Uterus (tissue), 4 donors: ENCODE measurements at places on chromosomes 11 and 22. TPM values are rescaled to one million over a fixed set of nuclear protein-coding genes. Genes with fewer than 3 reads are reported as not detected.

- no peak for DNase-seq
These were observed 2.9 kb downstream of the LMF2 start for GRCh38 chr22:50504369-50505211.

DNA sequence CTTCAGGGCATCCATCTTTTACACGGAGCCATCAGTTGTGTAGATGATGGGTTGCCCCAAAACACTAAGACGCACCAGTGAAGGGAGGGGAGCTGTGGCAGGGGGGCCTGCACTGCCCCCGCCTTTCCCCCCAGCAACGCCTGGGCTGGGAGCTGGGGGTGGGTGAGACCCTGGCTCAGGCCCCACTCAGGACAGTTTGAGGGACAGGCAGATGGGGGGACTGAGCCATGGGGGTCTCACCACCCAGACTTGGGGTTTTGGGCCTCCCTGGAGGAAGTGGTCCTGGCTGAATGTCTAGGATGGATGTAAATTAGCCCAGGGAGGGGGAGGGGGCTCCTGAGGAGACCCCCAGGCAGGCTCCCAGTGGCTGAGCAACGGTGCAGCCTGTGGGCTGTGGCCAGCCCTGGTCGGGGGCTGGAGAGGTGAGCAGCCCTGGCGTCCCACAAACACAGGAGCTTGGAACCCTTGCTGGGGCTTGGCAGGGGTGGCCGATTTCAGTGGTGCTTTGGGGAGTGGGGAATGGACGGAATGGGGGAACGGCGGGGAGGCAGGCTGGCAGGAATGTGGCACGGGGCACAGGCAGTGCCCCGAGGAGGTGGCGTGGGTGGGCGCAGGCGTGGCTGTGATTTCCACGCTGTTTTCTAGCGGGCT, 6.1 kb downstream of the PARVB start:
- DNase-seq, result no peak

GRCh38 chr22:24434471-24435322, 7.3 kb downstream of the ADORA2A start:
- DNase-seq, result no peak

GRCh38 chr11:100684101-100685065, 2.7 kb upstream of the ARHGAP42 start:
- no peak for DNase-seq

DNA sequence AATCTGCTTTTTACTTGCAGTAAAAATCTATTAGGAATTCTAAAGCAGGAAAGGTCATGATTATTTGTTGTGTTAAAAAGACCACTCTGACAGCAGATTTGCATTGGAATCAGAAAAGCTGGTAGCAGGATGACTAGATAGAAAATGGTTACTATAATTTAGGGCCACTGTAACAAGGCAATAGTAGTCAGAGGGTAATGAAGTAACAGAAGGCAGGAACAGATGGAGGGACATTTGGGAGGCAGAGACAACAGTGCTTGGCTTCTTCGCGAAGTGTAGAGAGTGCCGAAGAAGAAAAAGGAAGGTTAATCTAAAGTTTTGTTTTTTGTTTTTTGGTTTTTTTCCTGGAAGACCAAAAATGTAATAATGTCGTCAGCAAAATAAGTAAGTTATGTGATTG, 129.8 kb upstream of the SLC5A12 start:
- no peak for DNase-seq

- no peak for DNase-seq
These were observed 200.8 kb downstream of the LUZP2 start for GRCh38 chr11:24697522-24698111.

DNA sequence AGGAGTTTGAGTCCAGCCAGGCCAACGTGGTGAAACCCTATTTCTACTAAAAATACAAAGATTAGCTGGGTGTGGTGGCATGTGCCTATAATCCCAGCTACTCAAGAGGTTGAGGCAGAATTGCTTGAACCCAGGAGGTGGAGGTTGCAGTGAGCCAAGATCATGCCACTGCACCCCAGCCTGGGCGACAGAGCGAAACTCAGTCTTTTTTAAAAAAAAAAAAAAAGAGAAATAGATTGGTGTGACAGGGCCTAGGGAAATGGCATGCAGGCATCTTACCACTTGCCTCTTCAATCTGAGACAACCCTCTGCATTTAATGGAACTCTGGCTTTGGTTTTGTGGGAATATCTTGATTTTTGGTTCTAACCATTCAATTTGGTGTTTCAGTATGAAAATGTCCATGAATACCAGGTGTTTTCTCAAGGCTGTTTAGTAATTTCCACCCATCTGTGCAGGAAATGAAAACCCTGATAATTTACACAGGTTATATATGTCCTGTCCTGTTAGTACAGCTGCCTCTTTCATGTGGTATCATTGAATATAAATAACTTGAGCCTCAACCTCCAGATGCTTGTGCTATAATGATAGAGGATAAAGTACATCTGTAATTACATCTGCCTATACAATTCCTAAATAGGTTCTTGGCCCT, 8.4 kb downstream of the XBP1 start:
- no peak for DNase-seq

The ISX gene
- total RNA-seq, result not detected

The TPBGL gene
- total RNA-seq, result 1.0 TPM

The VPREB1 gene
- not detected for total RNA-seq

The KLHL22 gene
- total RNA-seq, result 14.1 TPM

The RFPL3 gene
- total RNA-seq, result not detected
